DND-41 (cell line): ENCODE measurements at places on chromosomes 2 and 18.

- no peak for DNase-seq
Measured at GRCh38 chr2:37149626-37150322, 7.0 kb downstream of the EIF2AK2 start.

DNA sequence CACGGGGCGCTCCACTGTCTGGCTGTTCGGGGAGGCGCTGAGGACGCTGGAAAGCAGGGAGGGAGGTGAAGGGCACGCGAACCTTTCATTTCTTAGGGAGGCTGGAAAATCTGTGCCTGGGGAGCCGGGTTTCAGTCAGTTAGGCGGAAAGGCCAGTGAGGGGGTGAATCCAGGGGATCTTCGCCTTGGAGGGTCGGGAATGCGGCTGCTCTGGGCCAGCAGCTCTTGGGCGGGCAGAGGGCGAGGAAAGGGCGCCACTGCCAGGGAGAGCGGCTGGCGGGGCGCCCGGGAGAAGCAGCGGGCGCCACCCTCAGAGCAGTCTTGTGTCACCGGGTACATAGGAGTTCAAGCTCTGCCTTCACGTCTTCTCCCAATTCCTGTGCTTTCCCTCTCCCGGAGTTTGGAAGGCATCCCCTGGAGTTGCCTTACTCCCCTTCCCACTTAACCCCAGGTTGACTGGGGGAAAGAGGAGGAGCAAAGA, 1.4 kb downstream of the CCDC85A start:
- no peak for DNase-seq

GRCh38 chr2:152336119-152336853, 1.3 kb downstream of the FMNL2 start:
- no peak for DNase-seq

- no peak for DNase-seq
Measured at GRCh38 chr2:50770299-50770698, 261.6 kb downstream of the NRXN1 start.

DNA sequence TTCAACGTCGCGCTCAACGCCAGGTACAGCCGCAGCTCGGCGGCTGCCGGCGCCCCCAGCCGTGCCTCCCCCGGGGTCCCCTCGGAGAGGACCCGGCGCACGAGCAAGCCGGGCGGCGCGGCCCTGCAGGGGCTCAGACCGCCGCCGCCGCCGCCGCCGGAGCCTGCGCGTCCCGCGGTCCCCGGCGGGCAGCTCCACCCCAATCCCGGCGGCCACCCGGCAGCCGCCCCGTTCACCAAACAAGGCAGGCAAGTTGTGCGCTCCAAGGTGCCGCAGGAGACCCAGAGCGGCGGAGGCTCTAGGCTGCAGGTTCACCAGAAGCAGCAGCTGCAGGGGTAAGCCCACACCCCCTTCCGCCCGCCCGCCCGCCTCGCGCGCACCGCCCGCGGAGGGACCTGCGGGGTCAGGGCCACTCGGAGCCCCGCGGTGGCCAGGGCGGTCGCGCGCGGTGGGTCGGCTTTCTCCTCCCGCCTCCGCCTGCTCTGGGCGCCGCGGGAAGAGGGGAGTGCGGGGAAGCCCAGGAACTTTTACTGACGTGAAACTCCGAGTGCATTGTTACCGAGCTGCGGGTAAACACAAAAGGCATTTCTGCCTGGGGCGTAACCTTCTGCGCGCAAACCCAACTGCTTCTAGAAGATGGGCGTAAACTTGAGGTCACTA, 861 bp downstream of the LTBP1 start:
- peak; percentile 39 for DNase-seq

- no peak for DNase-seq
Measured at GRCh38 chr18:44039826-44040225, 640.9 kb upstream of the SETBP1 start.

DNA sequence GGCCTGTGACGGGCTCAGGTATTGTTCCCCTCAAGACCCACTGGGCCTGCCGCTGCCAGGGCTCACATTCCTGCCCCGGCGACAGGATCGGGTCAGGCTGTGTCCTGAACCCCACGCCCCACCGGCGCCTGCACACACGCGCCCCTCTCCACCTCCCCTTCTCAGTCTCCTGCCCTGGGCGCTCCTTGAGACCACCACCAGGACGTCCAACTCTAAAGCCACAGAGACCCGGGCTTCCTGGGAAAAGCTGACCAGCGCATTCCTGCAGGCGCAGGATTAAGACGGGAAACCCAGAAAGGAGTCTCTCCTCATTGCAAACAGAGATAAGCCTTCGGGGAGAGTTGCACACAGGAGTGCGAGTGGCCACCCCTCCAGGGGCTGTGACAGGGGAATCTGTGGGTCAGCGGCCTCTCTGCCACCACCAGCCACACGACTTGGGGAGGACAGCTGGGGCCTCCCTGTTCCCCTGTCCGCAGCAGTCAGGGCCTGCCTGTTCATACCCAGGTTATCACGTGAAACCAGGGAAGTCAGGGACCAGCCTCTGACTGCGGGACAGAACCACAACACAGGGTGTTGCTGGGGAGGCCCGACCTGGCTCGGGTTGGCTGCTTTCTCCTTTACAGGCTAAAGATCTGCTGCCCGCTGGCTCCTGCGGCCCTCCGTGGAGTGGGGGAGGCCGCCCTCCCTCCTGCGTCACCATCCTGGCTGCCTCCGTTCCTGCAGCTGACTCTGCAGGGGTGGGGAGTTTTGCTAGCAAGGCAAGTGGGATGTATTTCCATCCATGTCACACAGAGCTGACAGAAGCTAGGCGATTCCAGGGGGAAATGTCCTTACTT, 88.8 kb downstream of the ZCCHC2 start:
- no peak for DNase-seq

- no peak for DNase-seq
Measured at GRCh38 chr2:102484310-102485061, 11.5 kb downstream of the SLC9A4 start.

- no peak for DNase-seq
Measured at GRCh38 chr2:174659069-174659900, 61.7 kb upstream of the WIPF1 start.

DNA sequence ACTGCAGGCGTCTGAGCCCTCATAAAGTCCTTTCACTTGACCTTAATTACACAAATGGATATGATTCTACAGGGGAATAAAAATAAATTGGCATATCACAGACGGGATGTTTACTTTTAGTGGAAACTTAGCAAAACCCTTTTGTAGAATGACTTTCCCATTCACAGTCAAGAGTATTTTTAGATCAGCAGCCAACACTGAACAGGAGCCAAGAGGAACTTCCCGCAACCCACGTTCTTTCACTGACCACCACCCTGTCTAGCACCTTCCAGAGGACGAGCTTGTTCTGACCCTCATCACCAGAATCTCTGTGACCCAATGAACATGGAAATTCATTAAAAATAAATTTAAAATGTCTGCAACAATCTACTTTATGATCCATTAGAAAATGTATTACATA, 119.0 kb upstream of the SNTG2 start:
- DNase-seq: no peak
